ENCODE measurements at places on chromosomes 7 and 10.
A peak's percentile ranks its signal among the peaks of the same experiment; 100 is the strongest.

DNA sequence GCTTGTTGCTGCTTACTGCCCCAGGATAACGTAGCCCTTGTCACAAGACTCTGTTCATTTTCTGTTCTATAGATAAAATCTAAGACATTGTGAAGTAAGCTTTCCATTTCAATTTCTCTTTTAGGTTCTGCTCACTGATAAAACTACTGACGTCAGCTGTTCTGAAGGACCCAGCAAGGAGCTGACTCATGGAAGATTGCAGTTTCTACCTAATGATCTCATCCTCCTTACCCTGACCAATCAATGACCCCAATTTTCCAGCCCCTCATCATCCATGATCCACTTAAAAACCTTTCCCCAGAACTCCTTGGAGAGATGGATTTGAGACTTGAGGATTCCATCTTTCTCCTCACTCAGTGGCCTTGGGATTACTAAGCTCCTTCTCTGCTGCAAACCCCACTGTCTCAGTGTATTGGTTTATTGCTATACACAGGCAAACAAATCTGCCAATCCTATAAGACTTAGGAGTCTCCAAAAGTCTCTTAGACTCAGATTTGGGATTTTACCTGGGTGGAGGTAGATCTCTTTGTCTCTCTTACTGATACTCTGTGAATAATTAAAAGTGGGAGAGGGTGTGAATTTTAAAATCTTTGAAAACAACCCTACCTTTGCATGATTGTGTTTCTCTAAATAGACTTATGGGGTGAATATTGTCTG, 109.2 kb upstream of the TRIM24 start:
- no peak for DNase-seq

DNA sequence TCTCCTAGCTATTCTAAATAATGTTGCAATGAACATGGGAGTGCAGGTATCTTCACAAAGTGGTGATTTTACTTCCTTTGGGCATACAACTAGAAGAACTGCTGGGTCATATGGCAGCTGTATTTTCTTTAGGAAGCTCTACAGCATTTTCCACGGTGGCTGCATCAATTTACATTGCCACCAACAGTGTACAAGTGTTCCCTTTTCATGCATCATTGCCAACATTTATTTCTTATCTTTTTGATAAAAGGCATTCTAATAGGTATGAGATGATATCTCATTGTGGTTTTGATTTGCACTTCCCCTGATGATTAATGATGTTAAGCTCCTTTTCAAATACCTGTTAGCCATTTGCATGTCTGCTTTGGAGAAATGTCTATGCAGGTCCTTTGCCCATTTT, 52.6 kb downstream of the NT5C2 start:
- DNase-seq, result no peak

DNA sequence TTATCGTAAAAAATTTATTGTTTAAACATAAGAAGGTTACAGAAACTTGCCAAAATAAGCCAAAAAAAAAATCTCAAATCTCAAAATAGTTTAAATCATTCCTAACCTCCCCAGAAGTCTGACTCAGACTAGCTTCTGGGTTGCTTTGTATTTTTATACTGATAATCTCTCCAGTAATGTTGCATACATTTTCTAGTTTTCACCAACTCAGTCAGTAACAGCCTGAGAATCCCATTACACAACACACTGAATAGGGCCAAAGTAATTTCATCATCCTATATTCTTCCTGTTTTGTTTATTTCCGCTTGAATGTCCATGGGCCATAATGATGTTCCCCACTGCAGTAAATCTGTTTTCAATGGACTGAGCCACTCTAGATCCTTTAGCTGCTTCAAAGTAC, 478.5 kb downstream of the GPAM start:
- DNase-seq, result no peak

DNA sequence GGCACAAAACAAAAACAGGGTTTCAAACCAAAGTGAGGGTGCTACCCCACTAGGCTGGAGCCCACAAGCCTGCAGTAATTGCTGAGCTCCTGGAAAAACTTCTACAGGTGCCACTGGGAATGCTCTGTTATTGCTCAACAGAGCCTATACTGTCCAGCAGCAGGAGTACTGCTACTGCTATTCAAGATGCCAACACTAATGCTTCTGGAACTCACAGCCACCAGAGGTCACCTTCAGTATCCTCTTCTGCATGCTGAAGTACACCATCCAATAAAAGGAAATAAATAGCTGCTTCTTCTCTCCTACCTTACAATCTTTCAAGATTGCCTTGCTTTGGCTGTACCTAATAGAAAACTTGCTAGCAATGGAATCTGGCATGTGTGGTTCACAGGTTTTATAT, 222.0 kb downstream of the LRRN3 start:
- DNase-seq, result no peak

- DNase-seq, result no peak
Observed at GRCh38 chr10:74969093-74969492, 142.4 kb upstream of the SAMD8 start.

GRCh38 chr10:127855976-127856375, 36.8 kb downstream of the CLRN3 start:
- no peak for DNase-seq

DNA sequence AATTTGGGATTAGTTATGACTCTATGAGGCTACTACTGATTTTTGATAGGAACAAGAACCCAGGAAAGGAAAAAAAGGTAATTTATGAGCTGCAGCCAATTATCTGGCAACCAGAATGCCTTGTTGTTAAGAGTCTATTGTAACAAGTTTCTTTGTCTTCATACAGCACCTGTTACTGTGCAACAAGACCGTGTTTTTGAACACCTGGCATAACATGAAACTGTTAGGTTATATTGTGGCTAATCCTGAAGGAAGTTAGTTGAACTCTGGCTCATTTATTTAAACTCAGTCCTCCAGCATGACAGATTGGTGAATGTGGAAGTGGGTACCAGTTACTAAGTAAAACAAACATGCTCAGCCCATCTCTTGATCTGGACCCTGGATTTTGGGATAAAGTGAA, 33.0 kb downstream of the RALA start:
- DNase-seq, result no peak

- DNase-seq, result no peak
Observed at GRCh38 chr10:12473491-12473890, 124.1 kb downstream of the CAMK1D start.

DNA sequence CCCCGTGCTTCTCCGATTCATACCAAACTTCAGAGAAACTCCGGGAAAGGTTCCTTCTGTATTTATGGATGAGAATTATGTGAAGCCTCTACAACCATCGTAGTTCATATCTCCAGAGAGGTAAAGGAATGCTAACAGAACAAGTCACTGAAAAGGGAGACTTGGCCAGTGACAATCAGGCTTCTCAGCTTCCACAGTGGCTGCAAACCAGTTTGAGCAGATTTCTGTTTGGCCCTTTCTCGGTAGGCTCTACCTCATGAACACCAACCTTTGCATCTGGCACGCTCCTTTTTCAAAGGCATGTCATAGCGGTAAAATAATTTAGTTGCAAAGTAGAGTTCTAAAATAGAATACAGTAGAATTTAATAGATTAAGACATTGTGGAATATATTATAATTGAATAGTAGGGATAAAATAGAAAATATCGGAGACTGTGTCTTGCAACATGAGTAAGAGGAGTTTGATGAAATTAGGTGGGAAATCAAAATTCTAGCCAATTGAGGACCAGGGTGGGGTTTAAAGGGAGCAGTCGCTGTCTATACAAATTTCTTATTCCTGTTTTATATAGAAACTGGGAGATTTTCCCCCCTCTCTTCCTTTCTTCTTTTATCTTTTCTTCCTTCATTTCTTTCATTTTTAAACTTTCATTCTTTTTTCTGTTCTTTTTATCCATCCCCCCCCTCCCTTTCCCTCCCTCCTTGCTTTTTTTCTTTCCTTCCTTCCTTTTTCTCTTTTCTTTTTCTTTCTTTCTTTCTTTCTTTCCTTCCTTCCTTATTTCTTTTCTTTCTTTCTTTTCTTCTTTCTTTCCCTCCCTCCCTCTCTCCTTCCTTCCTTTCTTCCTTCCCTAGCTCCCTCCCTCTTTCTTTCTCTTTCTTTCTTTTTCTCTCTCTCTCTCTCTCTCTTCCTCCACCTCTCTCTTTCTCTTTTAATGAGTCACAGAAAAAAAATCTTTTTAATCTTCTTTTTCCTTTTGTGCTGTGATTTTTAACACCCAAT, 161.5 kb upstream of the KLF6 start:
- no peak for DNase-seq

DNA sequence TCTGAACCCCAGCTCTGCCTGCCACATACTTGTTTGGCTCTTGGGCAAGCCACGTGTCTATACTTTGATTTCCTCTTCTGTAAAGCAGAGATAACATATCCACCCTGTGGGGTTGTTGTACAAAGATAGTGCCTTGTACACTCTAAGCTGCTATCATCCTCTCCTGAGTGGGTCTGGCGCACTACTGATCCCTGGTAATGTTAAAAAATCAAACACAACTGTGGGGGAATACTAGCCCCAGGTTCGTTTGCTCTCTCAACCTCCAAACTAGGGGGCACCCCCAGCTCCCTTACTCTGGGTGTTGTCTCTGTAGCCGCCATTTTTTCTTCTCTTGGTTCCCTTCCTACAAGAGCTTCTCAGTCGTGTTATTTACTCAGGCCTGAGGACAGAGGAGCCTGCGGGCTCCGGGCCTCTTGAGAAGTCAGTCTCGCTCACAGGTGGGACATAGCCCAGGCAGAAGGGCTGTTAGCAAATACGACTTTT, 1.0 kb downstream of the POLM start:
- no peak for DNase-seq

GRCh38 chr7:132723506-132724081, 147.3 kb upstream of the PLXNA4 start:
- DNase-seq, result no peak

DNA sequence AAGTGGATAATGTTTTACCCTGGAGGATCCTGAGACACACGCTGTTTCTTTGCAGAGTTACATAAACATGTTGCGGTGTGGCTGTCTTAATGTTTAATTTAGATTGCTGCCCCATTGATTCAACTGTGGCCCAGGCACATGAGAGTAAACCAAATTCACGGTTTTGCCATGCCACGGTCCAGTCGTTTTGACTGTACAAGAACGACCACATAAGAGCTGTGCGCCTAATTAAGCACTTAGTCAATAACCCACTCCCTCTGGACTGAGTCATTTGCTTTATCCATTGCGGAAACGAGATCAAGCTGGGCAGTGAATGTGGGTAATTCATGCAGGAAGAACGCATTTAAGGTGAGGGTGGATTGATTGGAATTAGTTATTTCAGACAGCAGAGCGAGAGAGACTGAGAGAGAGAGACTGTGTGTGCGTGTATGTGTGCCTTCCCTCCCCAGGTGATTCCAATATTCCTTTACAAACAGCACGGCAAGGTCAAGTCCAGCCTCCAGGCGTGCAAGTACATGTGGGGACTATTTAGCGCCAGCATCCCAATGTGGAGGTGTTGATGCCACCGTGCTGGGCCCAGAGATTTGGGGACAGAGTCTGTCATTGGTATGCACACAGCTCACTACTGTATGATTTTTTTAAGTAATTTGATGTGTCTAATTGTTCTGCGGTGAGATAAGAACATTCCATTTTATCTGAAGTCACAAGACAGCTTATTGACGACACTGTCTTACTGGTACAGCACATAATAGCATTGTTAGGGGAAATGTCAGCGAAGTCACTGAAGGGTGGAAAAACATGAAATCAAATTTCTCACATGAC, 8.4 kb upstream of the TEX36 start:
- DNase-seq, result peak; percentile 23

- DNase-seq, result peak; percentile 97
Observed at GRCh38 chr7:84025332-84025927, 169.2 kb downstream of the SEMA3A start.

GRCh38 chr7:150586068-150586784, 19.0 kb downstream of the GIMAP4 start:
- no peak for DNase-seq

- no peak for DNase-seq
Observed at GRCh38 chr7:298375-298702, 8.4 kb downstream of the FOXL3 start.
